ENCODE measurements at places on chromosomes 4 and X.

- DNase-seq, result no peak
Measured at GRCh38 chr4:54898056-54898562, 227.3 kb downstream of the KDR start.

GRCh38 chrX:20507901-20508620 is 241.4 kb upstream of the RPS6KA3 start:
- no peak for DNase-seq

GRCh38 chrX:72169008-72169728 is 12.4 kb upstream of the PIN4 start:
- DNase-seq, result peak; percentile 4

DNA sequence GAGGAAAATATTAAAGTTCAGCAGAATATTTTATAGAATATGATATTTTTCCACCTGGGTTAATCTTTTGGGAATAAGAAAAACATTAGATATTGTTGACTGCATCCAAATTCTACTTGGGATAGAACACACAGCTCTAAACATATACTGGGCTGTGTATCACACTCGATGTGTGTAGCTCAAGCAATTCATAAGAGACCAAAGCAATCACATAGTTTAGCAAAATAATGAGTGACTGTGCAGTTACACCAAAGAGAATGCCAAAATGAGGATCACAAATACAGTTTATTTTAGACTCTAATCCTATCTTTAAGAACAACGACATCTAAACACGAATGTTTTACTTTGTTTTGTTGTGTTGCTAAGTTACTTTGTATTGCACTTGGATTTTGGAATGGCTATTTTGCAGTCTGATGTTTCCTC is 101.2 kb downstream of the CBR4 start:
- no peak for DNase-seq

- DNase-seq, result no peak
Measured at GRCh38 chr4:176406736-176407135, 87.0 kb downstream of the SPCS3 start.

DNA sequence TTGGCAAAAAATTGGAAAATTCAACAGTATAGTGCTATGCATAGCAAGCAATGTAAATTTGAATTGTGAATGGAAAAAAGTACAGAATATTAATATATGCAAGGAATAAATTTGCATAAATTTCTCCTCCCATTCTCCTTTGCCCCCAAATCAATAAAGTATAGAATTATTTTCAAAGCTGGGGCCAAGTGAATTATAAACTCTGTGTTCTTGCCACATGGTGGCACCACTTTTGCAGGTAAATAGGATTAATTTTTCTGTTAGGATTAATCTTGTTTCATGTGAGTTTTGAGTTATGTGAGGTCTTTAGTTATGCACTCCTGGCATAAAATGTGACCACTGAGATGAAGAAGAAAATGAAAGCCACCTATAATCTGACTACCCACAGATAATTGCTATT is 19.9 kb downstream of the COPS4 start:
- DNase-seq, result no peak

- no peak for DNase-seq
Measured at GRCh38 chr4:3384771-3385710, 56.7 kb upstream of the HGFAC start.

DNA sequence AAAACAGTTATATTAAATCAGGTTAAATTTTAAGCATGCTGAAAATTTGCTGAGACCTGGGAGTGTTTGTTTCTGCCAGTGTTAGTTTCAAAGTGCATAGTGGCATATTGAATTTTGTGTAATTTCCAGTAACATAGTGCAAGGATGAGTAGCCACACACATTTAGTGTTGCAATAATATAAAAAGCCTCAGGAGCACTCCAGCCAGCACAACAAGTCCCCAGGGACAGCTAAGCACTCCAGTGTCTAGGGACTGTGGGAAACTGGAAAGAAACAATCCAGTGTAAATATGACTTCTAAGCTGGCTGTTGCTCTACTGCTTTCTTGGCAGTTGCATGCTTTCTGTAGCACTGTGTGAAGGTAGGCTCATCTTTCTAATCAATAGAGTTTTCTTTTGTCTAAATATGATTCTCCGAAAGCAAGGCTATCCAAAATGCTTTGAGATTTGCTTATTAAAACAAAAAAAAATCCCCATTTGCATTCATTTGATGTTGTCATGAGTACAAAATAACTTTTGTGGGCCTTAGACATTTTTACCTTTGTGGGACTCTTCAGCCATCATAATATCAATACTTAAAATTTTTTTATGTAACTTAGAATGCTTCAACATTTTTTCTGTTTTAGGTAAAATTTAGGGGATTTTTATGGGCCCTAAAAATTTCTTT is 24.2 kb upstream of the CXCL2 start:
- DNase-seq, result no peak

- DNase-seq, result no peak
Measured at GRCh38 chr4:163534056-163534455, 39.6 kb downstream of the TMA16 start.

GRCh38 chr4:172584816-172585215 is 583.8 kb upstream of the GALNT7 start:
- no peak for DNase-seq

DNA sequence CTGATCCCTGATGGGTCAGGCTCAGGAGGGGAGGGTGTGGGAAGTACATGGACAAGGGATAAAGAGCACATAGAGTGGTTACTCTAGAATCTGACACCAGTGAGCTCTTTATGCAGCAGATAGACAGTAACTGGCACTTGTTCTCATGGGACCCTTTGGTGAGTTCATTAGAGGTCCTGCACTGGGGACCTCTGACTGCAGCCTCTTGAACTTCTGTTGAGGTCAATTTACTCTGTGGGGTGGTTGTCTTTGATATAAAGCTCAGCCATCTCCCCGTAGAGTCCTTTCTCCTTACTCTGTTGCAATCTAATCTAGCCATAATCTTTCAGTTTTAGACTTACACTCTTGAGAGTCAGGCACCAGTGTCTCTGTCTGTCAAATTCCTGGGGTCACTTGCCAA is 222.4 kb downstream of the GPAT3 start:
- DNase-seq, result no peak

DNA sequence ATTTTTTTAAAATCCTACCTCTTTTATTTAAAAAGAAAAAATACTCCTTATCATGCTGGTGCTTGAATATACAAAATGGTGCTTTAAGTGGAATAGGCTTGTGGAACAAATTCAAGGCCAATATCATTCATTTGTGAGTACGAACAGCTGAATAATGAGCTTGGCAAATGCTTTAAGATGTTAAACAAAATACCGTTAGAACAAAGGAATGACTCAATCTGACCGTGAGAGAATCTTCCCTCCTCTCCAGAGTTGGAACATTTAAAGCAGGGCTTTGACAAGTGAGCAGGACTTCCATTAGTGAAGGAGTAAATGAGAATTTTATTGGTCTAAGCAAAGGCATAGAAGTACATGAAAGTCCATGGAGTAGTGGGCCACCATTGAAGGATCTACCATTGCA is 74.5 kb downstream of the DCLK2 start:
- DNase-seq, result no peak

DNA sequence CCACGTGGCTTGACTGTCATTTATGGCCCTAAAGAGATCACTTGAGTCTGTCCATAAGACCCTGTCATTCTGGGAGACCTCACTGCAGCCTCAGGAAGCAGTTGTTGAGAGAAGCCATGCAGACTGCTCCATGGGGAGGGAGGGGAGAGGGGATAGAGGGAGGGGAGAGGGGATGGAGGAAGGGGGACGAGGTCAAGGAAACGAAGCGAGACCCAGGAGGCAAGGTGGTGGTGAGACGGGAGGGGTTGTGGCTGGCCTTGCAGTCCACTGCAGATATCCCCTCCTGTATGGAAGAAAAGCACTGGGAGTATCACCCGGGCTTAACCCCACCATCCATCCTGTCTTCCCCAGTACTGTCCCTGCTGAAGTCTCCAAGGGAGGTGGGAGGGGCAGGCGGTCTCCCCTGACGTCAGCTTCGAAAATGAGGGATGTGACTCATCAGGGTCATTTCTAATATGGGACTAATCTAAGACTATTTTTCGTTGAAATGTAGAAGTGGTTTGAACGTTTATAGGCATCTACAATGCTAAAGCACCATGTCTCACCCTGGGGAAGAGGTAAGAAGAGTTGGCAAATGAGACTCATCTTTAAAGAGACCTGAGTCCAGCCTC is 5.6 kb downstream of the TMEM255A start:
- no peak for DNase-seq

DNA sequence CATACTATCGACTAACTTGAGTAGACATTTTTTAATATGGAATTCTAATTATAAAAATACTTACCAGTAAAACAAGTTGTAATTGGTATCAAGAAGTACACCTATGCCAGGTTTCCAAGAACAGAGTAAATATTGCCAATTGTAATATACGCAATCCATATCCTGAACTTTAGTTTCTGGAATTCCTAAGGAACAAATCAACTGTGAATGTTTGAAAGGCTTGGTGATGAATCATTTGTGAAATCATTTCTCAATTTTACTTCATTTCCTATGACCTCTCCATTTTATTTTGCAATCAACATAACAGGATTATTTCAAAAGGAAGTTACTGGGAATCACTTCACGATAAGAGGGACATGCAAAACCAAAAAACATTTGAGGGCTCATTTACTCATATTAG is 3.7 kb downstream of the IL13RA2 start:
- DNase-seq, result no peak

GRCh38 chr4:179110816-179111215 is 1668.6 kb upstream of the AGA start:
- DNase-seq, result no peak

- DNase-seq, result no peak
Measured at GRCh38 chr4:185700048-185700447, 111.9 kb downstream of the SORBS2 start.

- DNase-seq, result no peak
Measured at GRCh38 chr4:57085278-57085677, 24.9 kb downstream of the IGFBP7 start.

DNA sequence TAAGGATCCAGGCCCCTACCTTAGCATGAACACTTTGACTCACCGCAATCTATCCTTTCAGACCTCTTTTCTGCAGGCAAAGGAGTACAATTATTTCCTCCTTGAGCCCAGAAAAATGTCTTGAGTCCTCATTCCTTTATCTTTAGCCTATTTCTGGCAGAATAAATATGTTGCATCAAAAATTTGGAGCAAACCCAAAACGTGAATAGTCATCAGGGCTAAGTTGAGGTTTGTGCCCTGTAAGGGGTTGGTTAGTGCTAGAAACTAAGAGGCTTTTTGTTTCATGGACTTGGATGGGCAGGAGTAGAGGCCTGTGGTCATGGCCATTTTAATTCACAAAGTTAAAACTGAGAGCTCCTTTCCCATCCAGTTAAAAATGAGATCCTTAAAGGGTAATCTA is 460.3 kb downstream of the GBA3 start:
- DNase-seq, result no peak

DNA sequence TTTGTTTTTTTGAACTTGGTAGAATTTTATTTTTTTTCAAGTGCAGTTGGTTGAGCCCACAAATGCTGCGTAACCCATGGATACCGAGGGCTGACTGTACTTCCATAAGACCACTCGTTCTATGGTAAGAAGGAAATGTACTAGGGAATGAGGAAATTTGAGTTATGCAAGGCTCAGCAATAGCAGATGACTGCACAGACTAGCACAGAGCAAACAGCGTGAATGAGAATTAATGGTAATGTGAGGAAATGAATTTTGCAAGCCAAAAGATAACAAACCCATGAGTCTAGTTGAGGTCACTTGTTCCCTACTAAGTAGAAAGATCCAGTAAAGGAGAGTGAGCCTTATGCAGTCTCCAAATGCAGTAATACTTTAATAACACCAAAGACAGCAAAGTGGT is 17.4 kb downstream of the GSPT2 start:
- no peak for DNase-seq

DNA sequence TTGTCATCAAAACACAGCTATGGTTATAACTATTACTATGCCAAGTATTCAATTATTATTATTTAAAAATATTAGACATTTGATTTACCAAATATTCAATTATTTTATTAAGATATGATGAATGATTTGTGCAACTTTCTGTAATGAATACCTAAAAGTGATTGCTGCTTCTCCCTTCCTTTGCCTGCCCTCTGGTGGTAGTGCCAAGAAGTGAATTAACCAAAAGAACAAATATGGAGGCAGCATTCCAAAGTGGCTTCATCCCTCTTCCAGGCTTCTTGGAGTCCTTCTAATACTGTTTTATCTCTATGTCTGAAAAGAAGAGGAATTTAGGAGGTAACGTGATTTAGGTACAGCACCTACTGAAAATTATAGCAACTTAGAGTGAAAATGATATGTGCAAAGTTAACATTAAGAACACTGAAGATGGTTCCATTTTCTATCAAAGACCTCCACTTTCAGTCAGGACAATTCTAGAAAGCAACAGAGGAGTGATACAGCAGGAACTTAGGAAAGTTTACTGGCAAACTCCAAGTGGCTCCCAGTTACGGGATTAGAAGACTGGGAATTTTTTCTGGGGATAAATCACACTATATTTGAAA is 43.0 kb downstream of the ENPEP start:
- peak; percentile 43 for DNase-seq

GRCh38 chr4:176622251-176622948 is 170.3 kb downstream of the VEGFC start:
- DNase-seq, result no peak

All from stimulated activated CD4-positive, alpha-beta T cell treated with anti-CD3 and anti-CD28 coated beads, Interleukin-2, amount 100 ng/mL, for 24 hours (primary cell).